Osteocyte (in vitro differentiated cells): ENCODE measurements at places on chromosomes 1 and 21. TPM values are rescaled to one million over a fixed set of nuclear protein-coding genes. Genes with fewer than 3 reads are reported as not detected.

DNA sequence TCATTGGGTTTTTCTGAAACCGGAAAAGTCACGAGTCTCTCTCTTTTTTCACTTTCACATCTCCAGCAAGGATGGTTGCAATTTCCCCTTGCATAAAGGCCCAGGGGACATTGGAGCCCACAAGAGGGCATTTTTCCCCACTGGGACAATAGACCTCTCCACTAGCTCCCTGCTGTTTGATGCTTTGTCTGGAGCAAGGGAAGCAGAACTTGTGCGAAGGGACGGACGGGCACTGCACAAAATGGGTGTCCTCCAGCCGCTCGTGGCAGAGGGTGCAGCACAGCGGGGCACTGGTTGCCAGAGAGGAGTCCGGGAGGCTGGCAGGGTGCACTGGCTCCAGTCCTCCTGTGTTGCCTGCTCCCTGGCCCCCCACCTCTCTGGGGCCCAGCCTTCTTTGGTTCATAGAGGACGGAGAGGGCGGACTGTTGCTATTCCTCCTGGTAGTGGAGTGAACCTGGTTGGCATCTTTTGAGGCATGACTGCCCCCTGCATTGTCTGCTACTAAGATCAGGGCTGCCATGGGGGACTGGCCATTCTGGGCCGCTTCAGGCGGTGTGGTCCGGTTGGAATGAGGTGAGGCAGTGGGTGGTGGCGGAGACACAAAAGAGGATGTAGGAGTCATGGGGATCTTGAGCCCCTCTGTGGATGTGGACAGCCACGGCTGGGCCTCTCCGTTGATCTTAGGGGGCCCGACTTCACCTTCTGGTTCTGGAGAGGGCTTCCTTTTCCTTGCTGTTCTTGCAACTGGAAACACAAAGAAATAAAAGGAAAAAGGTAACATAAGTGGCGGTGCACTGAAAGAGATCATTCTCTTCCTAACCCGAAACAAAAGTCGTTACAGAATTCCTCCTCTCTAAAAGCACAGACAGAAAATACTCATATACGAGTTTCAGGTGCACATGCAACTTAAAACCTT, 2.6 kb downstream of the IRF2BP2 start:
- no peak for DNase-seq

- no peak for DNase-seq
Measured at GRCh38 chr1:50681931-50682330, 258.7 kb upstream of the DMRTA2 start.

Gene NCF2
- not detected in 2 replicates for total RNA-seq

DNA sequence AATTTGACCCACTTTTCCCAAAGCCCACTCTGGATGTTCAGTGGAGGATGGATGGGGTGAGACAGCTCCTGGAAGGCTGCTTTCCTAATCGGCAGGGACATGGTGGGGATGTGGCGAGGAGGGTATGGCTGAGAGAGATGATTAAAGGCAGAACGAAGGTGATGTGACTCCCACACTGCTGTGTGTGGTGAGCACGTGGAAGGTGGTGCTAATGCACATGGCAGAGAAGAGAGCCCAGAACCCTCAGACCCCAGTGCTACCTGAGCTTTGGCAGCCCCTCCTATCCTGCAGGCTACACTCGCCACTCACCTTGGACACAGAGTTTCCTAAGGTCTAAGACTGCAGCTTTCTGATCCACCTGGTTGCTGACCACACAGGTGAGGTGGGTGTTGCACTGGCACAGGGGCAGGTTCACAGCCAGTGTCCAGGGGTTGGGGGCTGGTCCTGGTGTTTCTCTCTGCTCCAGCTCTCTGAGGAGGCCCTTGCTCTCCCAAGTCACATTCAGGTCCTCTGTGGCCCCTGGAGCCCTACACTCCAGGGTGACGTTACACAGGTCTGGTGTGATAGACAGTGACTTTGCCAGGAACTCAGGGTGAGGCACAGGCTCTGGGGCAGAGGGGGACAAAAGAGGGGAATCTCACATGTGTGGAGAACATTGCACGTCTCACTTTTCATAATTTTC, 151.4 kb upstream of the ETV3 start:
- DNase-seq: peak; percentile 65

DNA sequence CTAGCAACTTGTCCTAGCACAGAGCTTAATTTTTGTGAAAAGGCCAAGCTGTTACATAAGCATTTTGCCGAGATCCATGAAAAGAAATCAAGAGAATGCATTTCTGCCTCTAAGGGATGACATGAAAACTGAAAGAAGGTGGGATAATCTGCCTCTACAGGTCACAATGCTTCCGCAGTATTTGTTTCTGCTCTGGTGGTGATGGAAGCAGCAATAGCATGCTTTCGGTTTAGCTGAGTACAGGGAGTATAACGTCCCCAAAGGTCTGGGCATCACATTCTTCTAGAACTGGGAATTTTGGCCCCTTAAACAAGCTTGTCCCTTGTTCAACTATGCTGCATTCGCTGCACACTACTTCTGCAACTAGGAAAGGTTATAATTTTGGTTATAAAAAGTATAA, 14.4 kb upstream of the MAGI3 start:
- DNase-seq: no peak

Gene IFI44L
- 21.2 and 22.1 TPM in 2 replicates for total RNA-seq

DNA sequence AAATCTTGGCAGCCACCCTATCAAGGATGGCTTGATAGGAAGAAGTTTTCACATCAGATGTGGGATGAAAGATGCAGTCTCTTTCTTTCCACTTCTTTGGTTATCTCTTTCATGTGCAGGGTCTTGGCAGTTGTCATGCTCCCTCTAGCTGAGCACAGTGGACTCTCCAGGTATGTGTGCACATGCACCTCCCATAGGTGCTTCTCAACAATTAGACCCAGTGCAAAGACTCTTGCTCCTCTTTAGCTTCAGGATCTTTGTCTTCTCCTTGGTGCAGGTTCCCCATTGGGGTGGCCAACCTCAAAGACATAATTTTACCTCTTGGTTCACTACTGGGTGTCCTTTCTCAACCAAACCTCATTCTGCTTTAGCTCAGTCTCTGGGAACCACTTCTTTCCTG, 80.7 kb downstream of the TBX15 start:
- DNase-seq: no peak

Gene ATP6V1G3
- total RNA-seq: not detected in 2 replicates

DNA sequence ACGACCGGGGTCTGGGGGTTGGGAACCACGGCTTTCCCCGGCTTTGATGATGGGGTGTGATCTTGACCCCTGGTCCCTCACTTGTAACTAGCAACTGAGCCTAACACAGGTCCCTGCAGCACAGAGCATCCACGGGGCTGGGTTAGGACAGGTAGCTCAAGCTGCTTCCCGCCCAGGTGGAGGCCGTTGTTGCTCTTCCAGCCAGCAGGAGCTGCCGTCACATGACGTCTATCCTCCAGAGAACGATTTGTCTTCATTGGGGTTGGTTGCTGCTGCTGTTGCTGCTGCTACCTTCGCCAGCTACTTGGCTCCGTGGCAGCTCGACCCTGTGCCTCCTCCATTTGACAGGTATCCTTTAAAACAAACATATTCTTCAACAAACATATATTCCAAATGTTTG, 74.3 kb upstream of the ADAR start:
- DNase-seq: no peak

GRCh38 chr1:64474665-64475439, 4.9 kb downstream of the CACHD1 start:
- no peak for DNase-seq

DNA sequence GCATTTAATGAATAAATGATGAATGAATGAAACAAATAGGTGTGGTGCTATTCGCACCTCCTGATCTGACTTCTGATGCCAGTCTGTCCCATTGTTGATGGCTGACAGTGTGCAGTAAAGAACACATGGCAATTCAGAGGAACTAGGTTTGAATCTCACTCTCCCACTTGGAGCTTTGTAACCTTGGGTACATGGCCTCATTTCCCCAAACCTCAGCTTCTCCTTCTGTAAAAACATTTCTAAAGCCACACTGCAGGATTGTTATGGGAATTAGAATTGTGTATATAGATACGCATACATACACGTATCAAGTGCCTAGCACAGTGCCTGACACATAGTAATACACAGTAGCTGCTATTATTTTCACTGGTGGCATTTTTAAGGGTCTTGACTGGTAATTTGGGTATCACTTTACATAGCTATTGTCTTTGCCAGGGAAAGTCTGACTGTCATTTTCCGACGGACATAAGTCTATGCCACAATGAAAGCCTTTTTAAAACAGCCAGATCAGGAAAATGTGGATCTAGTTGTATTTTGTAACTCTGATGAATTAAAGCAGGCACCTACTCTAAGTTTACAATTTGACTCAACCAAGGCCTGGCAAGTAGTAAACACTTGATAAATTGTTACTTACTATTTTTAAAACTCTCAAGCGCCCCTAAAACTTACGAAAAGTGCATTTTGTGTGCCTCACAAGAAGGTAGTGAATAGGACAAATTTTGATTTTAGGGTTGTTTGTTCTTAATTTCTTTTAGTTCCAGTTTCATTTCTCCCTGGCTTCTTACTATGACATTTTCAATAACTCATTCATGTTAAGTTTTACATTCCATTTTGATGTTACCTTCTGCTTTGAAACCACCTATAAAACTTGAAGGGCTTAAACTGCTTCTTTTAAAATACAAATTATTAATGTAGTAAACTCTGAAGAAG, 164.4 kb downstream of the SDCCAG8 start:
- no peak for DNase-seq

DNA sequence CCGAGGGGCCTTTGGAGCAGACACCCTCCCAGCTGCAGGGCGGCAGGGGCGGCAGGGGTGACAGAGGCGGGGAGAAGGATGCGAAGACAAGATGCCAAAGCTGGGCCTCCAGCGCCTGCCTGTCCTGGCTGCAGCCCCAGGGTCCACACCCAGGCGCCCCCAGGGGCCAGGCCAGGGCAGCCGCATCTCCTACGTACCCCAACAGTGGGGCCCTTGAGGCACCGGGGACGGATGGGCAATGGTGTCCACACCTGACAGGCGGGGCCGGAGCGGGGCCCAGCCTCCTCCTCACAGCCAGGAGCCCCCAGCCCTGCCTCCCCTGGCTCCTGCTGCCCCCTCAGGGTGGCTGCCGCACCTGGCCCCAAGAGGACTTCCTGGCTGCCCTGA, 7.2 kb downstream of the B3GALT6 start:
- DNase-seq: no peak

Gene WDR64
- not detected in 2 replicates for total RNA-seq

DNA sequence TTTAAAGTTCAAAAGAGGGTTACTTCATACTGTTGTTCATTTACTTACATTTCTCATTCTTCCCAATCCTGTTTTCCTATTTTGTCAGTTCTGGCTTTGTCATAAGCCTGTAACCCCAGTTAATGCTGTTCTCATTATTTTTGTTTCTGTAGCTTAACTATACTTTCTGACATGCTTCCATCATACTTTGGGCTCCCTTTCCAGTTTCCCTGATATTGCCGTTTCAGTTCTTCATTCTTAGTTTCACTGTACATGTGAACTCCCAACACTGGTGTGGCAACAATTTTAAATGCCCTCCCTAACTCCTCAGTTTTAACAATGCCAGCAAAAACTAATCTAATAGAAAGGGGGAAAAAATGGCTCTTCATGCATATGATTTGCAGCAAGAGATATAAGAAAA, 456.7 kb downstream of the LMO4 start:
- DNase-seq: no peak

GRCh38 chr1:230160957-230161771, 94.1 kb downstream of the GALNT2 start:
- DNase-seq: no peak

Gene LYPD8
- not detected in 2 replicates for total RNA-seq

GRCh38 chr1:153679337-153680119, 1.0 kb downstream of the NPR1 start:
- no peak for DNase-seq

Gene ZNF648
- not detected in 2 replicates for total RNA-seq

GRCh38 chr1:182520736-182521135, 68.3 kb downstream of the RNASEL start:
- DNase-seq: no peak

DNA sequence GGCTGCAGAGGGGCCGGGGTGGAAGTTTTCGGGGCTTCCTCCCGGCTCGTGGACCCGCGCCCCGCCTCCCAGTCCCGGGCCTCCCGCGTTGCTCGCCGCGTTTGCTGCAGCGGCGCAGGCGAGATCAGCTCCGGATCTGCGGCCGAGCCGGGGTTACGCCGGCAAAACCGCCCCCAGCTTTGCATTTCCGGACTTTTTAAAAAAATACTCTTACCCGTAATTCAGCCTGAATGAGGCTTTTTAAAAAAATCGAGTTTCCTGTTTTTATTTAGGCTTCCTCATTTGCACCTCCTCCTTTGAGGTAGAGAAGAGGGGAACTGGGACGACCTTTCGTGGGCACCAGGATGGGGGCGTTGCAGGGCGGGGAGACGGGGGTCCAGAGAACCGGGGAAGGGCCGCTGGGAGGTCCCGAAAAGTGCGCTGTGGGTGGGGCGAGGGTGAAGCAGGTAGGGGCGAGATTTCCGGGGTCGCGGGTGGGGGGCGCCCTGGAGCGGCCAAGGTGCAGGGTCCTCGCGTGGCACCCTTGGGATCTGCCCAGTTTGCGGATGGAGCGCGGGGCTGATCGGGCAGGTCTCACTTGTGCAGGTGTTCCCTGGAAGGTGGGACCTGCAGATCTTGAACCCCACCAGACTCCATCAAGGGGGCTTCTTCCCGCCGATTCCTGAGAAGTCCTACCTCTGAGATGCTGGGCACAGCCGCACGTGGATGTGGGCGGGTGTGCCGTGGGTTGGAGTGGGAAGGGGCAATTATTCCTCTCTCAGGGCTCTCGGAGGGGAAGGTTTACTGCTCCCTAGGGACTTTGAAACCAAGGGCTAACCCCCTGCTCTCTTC, 1.1 kb downstream of the PIK3CD start:
- no peak for DNase-seq

Gene KIF1B
- 48.9 and 51.5 TPM in 2 replicates for total RNA-seq

DNA sequence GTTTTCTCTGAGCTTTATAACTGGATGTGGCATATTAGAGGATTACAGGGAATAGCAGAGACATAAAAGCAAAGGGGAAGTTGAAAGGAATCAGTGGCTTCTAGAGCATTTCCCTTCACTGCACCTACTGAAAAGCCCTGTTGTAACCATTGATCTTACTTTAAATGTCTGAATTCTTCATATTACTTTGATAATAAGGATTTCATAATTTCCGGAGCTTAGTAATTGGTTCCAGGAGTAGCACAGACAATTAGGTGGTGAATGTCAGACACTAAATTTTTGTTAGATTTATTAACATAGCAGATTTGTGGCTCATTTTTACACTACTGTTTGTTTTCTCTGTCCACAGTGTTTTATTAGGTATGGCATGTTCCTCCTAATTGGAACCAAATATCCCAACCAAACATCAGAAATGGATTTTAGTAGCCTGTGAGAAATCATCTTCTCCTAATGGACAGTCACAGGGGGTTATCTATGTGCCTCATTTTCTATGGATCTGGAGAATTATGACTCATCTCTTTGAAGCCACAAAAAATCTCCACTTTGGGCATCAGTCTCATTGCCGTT, 100.5 kb downstream of the GIPC2 start:
- no peak for DNase-seq

Gene CYP4A11
- not detected in 2 replicates for total RNA-seq

- DNase-seq: no peak
Measured at GRCh38 chr1:16205891-16206546, 6.4 kb downstream of the ARHGEF19 start.

- DNase-seq: no peak
Measured at GRCh38 chr21:19130379-19131028, 726.9 kb upstream of the TMPRSS15 start.
